ENCODE measurements at places on chromosomes 16 and 17.

- DNase-seq, result no peak
These were observed 115.2 kb downstream of the CCDC182 start for GRCh38 chr17:57629886-57630285.

GRCh38 chr17:28494445-28495188 lies 11.5 kb upstream of the FOXN1 start:
- peak; percentile 59 for DNase-seq

DNA sequence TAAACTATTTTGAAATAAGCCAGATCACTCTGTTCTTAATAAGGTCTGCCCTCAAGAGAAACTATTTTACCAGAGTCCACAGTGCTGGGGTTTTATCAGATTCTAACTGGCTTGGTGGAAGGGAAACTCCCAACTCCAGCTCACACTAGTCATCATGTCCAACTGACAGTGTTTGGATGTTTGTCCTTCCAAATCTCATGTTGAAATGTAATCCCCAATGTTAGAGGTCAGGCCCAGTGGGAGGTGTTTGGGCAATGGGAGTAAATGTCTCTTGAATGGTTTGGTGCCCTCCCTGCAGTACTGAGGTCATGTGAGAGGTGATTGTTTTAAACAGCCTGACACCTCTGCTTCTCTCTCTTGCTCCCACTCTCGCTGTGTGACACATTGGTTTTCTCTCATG lies 1301.0 kb upstream of the CDH8 start:
- DNase-seq, result no peak

- no peak for DNase-seq
These were observed 55.1 kb downstream of the SRCIN1 start for GRCh38 chr17:38550661-38551060.

DNA sequence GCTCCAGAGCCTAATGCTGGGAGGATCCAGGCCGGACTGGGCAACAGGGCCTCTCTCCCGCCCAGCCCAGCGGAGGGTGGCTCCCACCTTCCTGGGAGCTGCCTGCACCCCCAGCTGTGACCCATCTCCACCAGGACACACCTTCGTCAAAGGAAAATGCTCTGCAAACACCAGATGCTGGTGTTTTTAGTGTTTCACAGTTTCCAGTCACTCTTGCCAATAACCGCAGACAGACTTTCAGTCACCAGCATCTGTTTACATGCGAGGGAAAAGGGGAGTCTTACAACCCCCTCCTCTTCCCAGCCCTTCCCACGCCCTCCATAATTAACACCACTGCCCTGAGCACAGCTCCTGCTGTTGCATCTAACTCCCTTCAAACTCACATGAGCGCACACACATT lies 25.3 kb downstream of the KLHDC4 start:
- DNase-seq, result no peak

DNA sequence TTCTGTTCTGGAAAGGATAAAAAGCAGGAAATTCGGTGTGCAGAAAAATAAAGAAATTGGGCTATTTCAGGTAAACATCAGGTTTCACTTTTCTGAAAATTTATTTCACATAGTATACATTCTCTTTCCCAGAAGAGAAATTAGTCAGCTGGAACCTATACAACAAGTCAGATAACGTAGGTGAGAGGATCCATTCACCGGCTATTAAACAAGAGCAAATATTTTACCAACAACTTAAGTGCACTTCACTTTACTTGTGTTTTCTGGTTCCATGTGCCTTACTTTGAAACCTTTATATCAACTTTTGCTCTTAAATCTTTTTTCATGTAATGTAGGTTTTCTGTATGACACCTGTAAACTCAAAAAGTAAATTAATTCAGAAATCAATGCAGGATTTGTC lies 839.7 kb downstream of the CDH11 start:
- no peak for DNase-seq

- no peak for DNase-seq
These were observed 4.1 kb upstream of the GFAP start for GRCh38 chr17:44919411-44919810.

DNA sequence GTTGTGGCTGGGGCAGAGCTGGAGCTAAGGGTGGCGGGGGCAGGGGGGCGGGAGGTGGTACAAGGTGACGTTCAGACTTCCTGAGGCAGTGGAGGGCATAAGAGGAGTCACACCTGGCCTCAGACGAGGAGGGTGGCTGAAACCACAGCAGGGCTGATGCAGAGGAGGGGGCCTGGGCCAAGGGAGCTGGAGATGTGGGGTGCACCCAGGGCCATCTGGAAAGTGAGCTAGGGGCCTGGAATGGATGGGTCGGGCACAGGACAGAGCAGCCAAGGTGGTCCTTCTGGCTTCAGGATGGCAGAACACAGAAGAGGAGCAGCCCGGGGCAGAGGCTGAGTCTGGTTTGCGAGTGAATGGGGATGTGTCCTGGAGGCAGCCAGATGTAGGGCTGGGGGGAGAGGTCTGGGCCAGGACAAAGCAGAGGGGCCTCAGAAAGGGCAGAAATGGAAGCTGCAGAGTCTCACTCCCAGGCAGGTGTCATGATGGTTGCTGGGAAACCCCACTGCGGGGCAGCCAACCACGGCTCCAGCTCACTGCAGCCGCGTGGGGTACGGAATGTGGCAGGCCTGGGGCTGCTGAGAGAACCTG lies 57.6 kb downstream of the PRMT7 start:
- no peak for DNase-seq

DNA sequence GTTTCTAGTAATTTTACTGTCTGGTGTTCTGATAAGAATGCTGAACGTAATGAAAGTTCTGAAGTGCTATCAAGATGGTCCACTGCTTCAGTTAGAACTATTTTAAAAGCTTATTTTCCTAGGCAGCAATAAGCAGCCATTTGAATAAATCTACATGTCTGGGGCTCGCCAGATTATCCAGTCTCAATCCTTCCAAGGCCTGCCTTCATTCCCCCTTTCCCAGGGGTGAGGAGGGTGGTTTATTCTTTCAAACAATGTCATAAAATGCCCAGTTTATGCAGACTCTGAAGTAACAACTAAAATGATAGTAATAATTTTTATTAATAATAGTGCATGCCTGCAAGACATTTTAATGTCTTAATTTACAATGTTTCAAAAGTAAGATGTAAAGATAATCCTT lies 2.4 kb downstream of the CDH11 start:
- DNase-seq, result no peak

GRCh38 chr17:1384905-1385435 lies 15.1 kb downstream of the YWHAE start:
- no peak for DNase-seq

GRCh38 chr16:11088831-11089230 lies 144.5 kb downstream of the CLEC16A start:
- no peak for DNase-seq

DNA sequence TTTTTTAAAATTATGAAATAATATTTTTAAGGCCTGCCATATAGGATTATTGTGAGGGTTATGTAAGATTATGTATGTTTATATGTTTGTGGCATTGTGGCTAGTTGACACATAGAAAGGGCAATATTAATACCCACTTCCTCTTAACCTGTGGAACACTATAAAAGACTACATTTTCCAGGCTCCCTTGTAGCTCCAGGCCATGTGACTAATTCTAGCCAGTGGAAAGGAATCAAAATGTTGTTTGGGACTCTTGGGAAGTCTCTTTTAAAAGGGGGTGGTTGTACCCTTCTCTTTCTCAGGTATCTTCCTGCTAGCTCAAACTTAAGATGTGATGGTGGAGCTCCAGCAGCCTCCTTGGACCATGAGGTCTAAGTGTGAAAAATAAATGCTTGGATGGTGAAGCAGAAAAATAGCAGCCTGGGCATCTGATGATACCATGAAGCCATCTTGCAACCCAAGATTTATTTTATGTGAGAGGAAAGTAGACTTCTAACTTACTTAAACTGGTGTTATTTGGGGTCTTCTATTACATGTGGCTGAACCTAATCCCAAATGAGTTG lies 39.2 kb downstream of the TEKT5 start:
- no peak for DNase-seq

DNA sequence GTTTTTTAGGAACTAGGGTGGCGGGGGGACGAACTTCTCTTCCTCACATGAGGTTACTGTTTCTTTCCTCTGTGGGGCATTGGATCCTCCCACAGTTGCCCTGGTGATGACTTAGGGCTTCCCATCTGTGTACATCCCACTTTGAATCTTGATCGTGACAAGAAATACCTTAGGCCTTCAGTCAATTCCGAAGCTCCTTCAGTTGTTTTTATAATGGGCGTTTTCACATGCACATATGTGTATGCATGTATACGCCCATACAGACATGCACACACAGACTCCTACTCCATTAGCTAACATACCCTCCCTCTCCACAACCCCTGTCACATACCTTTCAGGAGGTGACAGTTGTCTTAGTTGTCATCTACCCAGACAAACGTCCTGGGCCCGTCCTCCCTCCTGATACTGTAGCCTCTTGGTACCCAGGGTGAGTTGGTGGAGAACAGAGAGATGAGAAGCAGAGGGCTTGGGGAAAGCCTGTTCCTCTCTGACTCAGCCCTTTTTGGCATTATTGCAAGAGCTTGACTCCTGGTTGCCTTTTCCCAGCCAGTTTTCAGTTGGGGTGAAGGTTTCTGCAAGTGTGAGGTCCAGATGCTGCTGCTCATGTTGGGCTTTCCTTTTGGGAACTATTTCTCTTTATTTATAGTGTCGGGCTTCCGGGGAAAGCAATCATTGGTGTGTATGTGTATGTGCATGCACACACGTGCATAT lies 2.2 kb upstream of the AOC2 start:
- DNase-seq, result no peak

- no peak for DNase-seq
These were observed 403 bp upstream of the KRTAP3-1 start for GRCh38 chr17:41009301-41009760.

- no peak for DNase-seq
These were observed 41.4 kb downstream of the MRTFB start for GRCh38 chr16:14112539-14112856.

GRCh38 chr17:75826561-75827307 lies 17.5 kb downstream of the UNC13D start:
- DNase-seq, result no peak

DNA sequence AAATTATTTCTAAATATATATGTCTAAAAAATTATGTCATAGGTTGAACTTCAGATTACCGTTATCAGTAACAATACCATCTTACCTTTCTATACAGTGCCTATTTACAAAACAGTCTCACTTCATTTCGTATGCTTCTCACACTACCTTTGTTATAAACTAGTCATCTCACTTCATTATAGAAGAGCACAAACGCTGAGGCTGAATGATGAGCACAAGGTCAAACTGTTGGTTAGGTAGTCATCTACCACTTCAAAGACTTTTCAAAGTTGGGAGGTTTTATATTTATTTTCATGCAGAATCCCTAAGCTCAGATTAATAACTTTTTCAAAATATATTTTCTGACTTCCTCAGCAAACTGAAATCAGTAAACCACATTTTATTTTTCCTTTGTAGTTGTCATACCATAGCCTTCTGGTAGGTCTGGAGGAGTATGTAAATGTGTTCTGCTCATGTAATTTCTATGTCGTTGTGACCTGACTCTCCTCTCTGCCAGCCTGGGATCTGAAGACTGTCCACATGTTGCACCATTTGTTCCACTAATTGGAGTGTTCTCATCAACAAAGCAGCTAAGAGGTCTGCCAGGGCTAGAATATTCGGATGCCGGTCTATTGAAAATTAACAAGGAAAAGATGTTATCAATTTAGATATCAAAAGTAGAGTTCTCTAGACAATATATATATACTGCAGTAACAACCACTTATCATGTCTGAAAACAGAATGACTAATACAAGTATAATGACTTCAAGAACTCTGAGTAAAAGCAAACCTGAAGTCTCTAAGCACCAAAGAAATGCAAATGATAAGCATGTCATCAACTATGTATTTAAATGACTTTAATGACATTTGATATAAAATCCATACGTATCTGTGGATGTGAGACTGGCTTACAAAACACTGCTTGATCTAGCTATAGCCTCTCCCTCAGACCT lies 73.9 kb downstream of the CEP95 start:
- no peak for DNase-seq

DNA sequence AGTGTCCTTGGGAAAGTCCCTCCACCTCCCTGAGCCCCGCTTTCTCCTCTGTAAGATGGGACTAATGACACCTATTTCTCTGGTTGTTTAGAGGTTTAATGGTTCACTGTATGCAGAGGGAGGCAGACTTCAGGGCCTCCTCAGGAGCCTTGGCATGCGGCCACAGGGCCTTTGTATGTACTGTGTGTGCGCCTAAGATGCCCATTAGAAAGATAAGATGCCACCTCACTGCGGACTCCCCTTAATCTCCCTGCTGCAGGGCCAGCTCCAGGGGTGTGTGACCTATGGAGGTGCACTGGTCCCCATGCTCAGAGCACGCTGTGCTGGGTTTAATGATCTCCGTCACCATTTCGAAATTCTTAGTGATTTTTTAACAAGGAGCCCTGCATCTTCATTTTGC lies 59.3 kb downstream of the TMEM235 start:
- no peak for DNase-seq

DNA sequence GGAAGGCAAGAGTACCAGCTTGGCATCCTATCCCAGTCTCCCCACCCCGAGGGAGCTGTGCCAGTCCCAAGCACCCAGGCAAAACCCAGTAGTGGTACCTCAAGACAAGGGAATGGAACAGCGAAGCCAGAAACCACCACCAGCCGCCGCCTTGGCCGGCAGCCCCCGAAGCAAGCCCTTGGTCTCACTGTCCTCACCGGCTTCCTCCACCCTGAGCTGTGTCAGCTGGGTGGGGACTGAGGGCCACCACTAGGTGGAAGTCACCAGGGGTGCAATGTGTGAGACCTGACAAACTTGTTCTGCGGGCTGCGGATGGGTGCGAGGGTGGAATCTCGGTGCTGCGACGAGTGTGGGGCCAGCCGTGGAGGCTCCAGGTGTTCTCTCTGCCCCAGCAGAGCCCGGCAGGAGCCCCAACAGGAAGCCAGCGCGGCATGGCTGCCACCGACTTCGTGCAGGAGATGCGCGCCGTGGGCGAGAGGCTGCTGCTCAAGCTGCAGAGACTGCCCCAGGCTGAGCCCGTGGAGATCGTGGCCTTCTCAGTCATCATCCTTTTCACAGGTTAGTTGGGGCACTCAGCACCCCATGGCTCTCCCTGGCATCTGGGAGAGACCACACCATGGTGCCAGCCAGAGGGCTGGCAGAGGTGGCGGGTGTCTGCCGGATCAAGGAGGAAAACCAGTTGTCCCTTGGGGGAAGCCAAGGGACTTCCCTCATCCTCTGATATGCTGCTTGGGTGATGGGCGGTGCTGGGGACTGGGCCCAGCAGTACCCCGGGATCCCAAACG lies 6.7 kb downstream of the SMIM5 start:
- no peak for DNase-seq

DNA sequence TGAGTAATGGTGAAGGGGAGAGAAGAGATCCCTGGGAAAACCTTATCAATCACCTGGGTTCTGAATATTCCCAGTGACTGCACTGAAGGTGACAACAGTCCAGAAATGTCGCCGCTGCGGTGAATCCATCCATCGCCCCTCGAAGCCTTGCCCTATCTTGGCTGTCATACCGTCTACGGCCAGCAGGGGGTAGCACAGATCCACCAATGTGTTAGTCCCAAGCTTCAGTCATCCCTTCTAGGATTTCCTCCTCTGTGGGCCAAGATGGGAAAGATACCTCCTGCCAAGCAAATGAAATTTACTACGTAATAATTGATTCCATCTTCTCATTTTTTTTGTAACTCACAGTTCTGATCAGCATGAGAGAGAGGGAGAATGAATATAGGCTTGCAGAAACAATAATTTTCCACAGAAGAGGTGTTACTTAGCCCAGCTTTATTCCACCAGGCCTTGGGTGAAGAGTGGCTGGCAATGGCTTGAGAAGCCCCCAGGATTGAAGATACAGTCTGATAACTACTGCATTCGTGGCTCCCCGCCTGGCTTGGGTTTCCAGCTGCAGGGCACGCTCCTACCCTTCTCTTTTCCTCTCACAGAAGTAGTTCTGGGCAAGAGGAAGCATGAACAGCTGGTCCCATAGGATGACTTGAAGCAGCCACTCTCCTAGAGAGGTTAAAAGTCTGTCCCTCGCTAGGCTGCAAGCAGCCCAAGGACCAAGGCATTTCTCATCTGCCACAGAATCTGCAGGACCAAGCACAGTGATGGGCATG lies 2.6 kb upstream of the FMNL1 start:
- DNase-seq, result peak; percentile 67

Measured in NCI-H748 treated with DMSO at 0.1 percent for 48 hours (cell line).